ENCODE measurements at places on chromosomes 4 and X.

DNA sequence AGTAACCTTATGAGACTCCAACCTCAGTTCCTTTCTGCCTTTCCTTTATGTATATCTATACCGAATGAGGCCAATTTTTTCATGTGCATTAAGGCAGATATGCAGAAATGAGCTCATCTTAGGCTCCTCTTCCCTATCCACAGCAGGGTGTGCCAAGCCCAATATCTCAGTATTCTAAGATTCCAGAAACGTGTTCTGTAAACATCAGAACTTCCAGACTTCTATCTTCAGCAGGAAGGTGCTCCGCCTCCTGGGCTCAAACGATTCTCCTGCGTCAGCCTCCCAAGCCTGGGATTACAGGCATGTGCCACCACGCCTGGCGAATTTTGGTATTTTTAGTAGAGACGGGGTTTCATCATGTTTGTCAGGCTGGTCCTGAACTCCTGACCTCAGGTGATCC is 31.0 kb upstream of the CCNG2 start:
- no peak for DNase-seq

DNA sequence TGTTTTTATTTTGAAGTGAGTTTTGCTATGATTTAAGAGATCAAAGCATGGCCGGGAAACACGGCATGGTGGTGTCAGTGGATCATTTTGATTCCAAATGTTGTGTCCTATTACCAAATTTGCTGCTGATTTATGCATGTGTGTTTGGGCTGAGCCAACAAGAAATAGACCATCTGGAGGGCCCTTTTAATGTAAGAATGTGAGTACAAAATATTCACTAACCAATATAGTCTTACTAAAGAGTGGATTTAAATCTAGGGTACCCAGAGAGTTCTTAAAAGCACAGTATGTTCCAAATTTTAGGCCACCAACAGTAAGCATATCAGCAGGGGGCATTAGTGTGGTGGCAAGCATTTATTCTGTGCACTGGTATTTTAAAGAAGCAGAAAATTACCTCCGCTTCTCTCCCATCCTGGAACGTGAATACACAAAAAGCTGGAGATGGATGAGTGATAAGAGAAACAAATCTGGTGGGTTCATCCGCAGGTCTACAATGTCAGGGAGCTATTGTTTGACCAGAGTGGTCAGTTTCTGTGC is 444.4 kb upstream of the IGFBP7 start:
- no peak for DNase-seq

DNA sequence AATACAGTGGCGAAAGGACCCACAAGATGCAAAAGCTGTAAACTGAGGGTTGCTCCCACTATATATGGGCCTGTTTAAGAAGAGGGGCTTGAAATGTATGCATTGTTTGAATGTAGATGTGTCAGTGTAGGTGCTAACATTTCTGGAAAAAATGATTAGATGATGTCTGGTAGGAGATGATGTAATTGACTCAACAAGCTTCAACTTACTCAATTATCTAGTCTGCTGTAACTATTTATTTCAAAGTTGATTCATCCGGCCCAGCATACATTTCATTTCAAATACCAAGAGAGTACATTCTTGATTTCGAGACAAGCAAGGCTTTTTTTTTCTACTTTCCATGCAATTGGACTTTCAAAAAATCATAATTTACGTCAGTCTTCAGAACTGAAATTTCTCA is 9.3 kb upstream of the ENAM start:
- DNase-seq, result no peak

- no peak for DNase-seq
Measured at GRCh38 chrX:55867181-55867651, 149.7 kb downstream of the RRAGB start.

DNA sequence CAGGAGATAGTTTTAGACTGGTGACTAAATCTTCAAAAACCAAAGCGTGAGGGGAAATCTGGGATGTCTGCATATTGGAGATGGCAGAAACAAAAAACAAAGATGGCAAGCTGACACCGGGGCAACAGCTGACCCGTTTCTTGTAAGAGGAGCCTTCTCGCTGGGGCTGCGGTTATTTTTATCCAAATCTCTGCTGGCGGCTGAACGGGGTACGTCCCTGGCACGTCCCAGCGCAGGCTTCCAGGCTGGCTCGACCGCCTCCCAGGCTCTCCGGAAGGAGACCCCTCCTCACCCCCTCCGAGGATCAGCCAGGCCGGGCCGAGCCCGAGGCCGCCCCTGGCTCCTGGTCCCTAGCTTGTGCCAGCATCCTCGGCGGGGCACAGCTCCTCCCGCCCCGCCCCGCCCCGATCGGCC is 403 bp downstream of the SGCB start:
- no peak for DNase-seq

DNA sequence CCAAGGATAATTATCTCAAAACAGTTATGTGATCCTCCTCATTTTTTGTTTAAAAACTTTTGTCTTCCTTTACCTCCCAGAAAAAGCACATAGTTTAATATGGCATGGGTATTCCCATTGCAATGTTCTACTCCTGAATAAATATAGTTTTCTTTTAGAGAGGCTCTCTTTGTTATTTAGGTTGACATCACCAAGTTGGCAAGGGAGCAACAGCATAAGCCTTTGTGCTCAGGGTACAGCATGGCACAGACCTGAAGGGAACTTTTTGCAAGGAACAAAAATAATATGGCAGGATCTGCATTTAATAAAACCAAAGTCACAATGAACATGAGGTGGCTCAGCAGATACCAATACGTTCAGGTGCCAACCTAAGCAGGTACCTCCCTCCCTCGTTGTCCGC is 47.1 kb upstream of the NPY2R start:
- no peak for DNase-seq

DNA sequence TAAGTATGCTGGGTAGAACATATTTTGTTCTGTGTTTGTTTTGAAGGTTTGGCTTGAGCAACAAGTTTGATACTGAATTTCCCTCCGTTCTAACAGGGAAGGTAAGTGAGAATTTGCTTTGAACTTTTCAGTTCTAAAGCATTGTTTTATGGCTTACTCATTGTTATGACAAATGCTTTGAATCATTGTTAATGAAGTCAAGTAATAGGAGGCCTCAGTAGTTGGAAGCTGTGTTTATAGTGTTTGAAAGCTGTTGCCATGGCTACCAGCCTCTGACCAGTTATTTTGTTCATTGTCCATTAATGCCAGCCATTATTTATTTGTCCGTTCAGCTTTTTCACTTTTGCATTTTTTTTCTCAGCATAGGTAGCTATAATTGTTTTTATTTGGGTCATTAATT is 14.4 kb downstream of the CHIC1 start:
- no peak for DNase-seq

GRCh38 chr4:87659247-87659931 is 9.3 kb downstream of the DMP1 start:
- no peak for DNase-seq

GRCh38 chrX:13471269-13471668 is 98.1 kb upstream of the EGFL6 start:
- DNase-seq, result peak; percentile 4

- no peak for DNase-seq
Measured at GRCh38 chrX:389021-389441, 2.3 kb upstream of the PPP2R3B start.

- DNase-seq, result peak; percentile 76
Measured at GRCh38 chr4:163332526-163333406, at the start of gene NPY1R. Gene NPY1R (minus strand): TSS chr4:163332596. CDS start chr4:163326554, 6,042 bp downstream.

DNA sequence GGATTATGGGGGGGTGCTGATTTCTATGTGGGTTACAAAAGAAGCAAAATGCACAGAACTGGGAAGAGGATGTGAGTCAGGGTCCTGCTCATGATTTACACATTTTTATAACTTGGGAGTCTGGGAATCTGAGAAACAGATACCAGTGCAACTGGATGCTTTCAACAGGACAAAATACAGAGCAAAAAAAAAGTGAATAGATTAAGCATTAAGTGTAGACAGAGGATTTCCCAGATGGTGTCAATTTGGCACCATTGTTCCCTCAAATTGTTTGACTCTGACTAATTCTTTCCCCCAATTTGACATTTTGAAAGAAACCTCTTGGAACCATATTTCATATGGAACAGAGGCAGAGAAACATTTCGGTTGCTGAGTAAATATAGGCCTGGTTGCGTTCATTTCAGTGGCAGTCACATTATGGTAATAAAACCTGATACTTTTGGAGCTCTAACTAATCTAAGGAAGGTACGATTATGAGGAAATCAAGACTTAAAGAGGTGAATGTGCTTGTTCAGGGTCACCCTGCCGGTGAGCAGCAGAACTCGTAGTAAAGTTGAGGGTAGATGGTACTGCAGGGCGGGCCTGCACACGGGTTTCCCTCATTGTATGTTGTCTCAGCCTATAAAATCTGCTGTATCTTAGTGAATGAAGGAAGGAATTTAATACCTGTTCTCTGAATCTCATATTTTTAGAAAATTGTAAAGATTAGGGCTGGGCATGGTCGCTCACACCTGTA is 18.7 kb upstream of the CDKL5 start:
- DNase-seq, result no peak

DNA sequence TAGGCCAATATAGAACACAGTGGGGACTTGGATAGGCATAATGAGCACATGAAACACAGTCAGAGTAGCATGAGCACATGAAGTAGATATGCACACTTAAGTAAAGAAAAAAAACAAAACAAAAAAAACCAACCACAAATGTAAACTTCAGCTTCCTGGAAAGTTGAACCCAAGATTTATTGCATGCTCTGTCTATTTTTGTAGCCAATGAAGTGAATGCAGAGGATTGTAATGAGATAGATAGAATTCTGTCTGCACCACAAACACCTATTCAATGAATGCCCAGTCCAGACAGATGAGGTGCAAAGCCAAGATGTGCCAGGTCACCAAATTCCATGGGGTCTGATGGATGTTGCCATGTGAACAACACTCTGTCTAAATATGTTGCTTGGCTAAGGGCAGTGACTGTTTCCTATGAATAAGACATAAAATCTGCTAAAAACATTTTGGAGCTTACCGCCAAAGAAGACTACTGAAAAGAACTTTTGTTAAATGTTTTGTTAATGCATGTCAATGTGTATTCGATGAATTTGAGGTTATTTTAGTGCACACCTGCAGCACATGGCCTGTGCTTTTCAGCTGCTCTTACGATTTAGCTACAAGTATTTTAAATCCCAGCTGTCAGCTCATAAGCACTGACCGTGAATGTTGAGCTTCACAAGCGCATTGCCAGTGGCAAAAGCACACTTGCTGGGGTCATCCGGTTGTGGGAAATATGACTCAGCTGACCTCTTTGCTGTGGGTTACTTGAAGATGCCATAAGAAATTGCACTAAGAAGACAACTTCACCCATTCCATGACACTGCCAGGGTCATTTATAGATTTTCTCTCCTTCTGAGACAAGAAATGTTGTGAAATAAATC is 374.8 kb upstream of the GNPDA2 start:
- DNase-seq, result no peak

- DNase-seq, result no peak
Measured at GRCh38 chrX:76127341-76127740, 45.5 kb upstream of the PBDC1 start.

DNA sequence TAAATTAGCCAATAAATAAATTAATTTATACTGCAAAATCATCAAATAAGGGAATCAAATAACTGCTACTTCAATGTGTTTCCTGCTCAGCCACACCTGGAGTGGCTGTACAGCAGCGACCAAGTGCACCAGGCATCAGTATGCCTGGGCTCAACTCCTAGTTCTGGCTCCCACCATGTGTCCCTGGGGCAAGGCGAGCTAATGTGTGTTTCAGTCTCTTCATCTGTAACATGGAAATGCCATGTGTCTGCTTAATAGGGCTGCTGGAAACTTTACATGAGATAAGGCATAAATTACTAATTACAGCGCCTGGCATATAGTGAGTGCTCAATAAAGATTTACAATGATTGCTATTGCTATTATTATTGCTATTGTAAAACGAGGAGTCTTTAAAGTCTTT is 109.1 kb upstream of the PDLIM3 start:
- no peak for DNase-seq

- peak; percentile 92 for DNase-seq
Measured at GRCh38 chrX:25015486-25016360, at the start of gene ARX. Gene ARX (minus strand): TSS chrX:25015965. CDS start chrX:25015737, 228 bp downstream.

- no peak for DNase-seq
Measured at GRCh38 chrX:135652602-135653001, 60.8 kb upstream of the CT45A1 start.

DNA sequence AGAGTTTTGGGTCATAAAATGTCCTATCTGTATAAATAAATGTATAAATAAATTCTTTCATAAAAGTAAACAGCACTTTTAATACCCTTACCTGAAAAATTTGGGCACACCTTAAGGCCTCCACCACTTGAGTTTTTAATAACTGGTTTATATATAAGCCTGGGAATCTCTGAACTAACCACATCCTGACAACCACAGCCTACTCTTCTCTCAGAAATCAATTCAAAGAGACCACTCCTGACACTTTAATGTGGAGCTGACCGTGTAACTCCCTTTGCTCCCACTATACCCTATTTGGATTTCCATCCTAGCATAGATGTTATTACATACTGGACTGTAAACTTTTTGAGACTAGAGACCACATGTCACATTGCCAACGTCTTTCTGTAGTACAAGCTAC is 3.5 kb downstream of the FBXL5 start:
- DNase-seq, result no peak

GRCh38 chr4:18923496-18924161 is 902.1 kb upstream of the LCORL start:
- no peak for DNase-seq

DNA sequence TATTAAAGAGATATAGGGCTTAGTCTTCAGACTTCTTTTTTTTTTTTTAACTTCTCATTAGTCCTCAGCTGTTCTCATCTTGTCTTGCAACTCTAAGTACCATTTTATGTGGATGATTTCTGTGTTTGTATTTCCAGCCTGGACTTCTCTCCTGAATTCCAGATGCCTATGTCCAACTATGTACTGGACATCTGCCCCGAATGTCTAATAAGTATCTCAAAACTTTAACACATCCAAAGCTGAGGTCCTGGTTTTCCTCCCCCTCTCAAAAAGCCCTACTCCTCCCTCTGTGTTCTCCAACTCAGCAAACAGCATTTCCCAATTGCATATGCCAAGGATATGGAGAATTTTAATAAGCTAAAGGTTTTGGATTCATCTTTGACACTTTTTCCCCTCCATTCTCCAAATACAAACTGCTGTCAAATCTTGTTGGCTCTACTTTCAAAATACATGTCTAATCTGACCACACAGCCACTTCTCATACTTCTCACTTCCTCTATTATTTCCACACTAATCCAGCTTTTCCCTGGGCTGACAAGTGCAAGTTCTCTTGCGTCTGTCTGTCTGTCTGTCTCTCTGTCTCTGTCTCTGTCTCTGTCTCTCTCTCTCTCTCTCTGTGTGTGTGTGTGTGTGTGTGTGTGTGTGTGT is 79.8 kb downstream of the CLCN5 start:
- DNase-seq, result no peak

DNA sequence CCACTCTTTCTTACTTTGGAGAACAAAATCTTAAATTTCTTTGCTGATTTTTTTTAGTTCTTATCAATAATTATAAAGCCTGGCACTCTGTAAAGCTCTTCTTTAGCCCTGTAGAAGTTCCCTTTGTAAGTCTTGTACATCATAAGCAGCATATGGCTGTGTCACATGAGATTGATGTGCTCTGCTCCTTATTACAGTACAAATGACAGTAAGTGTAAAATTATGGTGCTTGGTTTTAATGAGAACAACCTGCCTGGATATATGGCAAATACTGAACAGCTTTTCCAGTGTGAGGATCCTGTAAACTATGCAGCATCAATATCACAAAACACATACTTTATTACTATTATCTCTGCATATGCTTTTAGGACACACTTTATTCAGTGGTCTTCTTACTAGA is 145.9 kb upstream of the GNPDA2 start:
- no peak for DNase-seq

- DNase-seq, result peak; percentile 42
Measured at GRCh38 chr4:163681208-163681821, 186.8 kb downstream of the TMA16 start.
